Vagina (tissue), 2 donors: ENCODE measurements at places on chromosomes 16 and 17.

DNA sequence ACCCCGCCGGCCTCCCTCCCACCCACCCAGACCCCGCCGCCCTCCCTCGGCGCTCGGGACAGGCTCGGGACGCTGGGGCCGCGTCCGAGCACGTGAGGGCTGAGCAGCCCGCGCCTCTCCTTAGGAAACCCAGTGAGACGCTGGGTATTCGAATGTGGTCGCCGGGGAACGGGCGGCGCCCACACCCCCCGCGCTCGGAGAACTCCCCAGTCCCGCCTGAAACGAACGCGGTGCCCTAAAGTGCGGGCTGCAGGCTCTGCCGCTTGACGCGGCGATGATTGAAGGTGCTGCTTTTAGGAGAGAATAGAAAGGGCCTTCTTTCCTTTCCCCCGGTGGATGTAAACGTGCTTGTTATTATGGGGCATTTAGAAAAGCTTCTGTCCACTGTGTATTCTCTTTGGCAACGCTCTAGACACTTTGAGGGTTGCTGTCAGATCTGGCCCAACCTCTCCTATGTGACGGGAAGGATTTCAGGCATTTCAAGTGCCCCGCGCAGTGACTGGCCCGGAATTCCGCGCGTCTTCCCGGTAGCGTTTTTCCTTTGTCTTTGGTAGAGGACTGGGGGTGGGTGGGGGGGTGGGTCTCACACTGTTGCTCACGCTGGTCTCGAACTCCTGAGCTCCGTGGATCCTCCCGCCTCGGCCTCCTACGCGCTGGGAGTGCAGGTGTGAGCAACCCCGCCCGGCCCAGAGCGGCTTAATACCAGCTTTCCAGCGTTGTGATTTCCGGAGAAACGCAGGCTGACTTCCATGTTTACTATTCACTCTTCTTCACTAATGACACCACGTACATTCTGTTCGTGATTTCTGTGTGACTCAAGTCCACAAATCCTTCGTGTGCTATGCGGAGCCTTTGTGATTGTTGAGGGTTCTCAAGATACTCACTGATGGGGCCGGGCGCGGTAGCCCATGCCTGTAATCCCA lies 21.8 kb upstream of the FOXK2 start:
- no peak for DNase-seq

DNA sequence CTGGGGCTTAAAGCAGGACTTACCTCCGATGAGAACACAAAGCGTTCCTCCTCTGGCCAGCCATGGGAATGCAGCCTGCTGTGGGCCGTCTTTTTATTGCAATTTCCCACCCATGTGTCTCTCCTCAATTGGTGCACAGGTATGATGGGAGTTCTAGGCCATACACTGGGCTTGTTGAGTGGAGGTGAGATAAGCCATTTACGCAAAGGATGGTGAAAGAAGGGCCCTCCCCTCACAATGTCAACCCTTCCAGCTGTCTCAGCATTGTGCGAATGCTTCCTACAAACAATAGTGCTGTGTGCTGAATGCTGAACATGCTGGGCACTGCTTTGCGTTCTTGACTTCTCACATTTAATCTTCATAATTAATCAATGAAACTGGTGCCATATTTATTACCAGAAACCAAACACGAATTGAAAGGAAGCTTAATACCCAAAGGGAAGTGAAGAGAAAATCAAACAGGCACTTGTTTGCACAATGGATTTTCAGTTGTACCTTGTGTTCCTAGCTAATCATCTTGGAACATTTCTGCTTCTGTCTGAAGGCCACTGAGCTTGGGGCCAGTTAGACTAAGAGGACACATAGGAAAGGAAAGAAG lies at the start of gene GP2:
TSS of gene GP2 (minus strand) at position 70 of the 598 bp plus-strand sequence. CDS start 1,082 bp downstream, outside the sequence.
- no peak for DNase-seq

DNA sequence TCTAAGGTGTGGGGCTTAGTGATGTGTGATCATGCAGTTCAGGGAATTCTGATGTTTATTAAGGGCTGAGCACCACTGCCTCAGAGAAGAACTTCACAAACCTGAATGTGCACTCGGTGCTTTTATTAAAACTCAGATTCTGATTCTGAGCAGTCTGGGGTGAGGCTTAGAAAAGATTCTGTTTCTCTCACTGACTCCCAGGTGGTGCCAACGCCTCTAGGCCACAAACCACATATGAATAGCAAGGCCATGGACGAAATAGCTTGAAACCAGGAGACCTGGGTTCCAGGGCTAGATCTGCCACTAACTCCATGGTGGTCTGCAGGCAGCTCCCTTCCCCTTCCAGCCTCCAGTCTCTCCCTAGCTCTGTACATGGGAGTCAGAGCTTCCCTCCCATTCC lies 169.1 kb downstream of the HS3ST3B1 start:
- DNase-seq, result no peak

DNA sequence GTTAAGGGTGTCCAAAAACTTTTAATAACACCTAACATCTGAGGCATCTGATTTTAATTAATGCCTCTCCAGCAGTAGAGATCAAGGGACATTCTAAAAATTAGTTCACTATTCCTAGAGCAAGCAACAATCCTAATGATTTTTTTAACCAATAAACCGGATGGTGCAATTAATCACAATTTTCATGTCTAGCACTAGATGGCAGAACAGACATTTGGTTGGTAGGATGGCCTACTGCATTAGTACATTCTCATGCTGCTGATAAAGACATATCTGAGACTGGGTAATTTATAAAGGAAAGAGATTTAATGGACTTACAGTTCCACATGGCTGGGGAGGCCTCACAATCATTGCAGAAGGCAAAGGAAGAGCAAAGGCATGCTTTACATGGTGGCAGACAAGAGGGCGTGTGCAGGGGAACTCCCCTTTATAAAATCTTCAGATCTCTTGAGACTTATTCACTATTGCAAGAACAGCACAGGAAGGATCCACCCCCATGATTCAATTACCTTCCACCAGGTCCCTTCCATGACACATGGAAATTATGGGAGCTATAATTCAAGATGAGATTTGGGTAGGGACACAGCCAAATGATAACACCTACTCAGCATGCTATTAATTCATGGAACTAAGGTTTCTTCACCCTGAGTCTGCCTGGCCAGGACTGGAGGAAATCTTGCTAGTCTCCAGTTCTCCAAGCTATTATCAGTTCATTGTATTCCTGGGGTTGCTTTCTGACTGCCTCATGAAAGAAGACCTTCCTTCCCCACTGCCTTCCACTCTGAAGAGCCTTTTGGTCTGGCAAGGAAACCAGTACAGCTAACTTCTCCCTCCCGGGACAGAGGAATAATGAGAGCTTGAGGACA lies 24.8 kb downstream of the HS3ST3A1 start:
- DNase-seq, result no peak

DNA sequence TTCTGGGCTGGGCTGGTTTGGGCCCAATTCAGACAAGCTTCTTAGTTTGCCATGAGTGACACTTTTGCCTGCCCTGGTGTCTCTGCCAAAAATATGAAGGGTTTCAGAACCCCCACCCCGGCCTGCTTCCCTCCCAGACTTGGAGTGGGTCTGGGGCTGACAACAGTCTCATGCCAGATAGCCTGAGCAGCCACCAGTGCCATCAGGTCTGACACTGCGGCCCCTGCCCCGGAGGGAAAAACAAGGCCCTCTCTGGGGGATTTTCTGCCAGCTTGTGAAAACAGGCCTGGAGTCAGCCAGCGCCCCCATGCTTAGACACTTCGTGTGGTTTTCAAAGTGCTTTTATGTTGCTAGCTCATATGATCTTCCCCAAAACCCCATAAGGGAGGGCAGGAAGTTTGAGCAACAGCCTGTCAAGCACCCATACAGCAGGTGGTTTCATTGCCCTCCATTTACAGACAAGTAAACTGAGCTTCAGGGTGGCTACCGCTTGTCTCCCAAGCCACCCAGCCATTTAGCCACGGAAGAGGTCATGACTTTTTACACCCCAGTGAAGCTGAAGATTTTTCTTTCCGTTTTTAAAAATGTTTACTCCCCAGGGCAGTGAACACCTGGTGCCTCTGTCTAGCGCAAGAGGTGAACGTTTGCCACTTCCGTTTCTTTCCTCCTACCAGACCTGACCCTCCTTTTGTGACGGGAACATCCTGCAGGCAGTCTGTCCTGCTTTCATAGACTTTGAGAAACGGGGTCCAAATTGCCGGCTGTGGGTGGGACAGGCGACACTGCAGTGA lies 300.6 kb downstream of the SEC14L1 start:
- no peak for DNase-seq

DNA sequence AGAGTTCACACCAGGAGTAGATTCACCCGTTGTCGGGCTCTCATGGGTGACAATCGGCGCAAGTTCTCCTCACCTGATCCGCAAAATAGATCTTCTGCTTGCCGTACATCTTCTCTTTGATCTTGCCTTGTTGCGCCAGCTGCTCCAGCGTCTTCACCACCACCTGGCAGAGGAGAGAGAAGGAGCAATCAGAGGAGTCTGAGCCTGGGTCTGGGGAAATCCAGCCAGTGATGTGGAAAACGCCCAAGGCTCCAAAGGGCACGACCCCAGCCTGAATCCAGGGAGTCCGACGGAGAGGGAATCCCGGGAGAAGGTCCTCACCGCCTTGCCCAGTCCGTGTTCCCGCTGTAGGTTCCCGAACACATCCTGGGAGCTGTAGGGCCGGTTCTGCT lies 393 bp downstream of the PSMC3IP start:
- no peak for DNase-seq

GRCh38 chr17:7982173-7982572 lies 20.2 kb upstream of the GUCY2D start:
- DNase-seq, result no peak

- DNase-seq, result no peak
Observed at GRCh38 chr17:74368341-74369081, 1.2 kb downstream of the GPR142 start.

- no peak for DNase-seq
Observed at GRCh38 chr17:75113798-75114551, 4.2 kb downstream of the ARMC7 start.

GRCh38 chr16:83900571-83900970 lies 1.7 kb downstream of the MLYCD start:
- DNase-seq, result no peak
